HCEC 1CT (cell line): ENCODE measurements at places on chromosomes 2 and 18.
A peak's percentile ranks its signal among the peaks of the same experiment; 100 is the strongest.

DNA sequence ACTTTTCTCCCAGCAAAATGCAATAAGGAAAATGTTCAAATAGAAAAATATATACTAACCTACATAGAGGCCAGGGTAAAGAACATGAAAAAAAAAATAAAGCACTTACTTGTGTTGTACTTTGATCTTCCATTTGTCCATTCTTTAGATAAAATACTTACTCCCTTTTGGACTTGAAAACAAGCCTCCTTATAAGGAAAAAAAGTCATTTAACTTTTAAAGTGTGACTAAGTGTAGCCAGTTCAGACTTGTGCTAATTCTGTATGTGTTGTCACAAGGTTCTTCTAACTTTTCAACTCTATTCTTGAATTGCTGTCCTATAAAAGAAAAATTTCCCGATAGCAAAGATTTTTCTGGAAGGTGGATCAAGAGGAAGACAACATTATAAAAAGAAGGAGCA lies 23.2 kb downstream of the SLC40A1 start:
- no peak for DNase-seq

DNA sequence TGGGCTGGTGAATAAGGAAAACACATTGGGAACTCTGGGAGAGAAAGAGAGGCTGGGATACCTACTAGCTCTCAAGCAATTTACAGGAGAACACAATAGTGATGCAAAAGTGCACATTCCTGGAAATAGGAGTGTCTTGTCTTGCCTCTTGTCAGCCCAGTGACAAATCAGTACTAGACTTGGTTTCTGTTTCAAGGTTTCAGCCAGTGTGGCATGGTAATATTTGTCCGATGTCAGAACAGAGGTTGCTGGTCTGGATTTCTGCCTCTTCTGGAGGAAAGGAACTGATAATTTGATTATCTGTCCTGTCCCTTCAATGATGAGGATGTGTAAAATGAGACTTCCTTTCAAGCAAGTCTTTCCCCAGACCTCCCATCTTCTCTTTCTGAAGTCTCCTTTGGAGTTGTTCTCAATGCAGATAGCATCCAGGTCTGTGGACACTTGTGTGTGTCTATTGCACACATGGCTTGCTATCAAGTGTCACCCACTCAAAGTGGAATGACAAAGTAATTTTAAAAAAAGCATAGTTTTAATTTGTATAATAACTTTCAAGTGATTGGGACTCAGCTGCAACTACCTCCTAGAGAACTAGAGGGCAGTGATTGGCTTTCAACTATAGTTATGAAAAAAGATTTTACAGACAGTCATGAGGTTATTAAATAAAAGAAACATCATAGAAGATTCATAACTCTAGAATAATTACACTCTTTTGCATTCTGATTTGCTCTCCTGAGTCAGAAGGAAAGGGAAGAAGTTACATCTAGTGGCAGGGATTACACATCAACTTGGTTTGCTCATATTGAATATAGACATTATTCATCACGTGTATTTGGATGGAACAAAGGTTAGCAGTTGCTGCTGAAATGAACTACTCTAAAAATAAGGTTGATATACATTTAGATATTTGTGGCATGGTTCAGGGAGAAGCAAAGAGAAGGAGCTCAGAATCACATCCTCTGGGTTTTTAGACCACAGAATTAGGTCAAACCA lies 4.5 kb downstream of the GPR39 start:
- DNase-seq: peak; percentile 40

DNA sequence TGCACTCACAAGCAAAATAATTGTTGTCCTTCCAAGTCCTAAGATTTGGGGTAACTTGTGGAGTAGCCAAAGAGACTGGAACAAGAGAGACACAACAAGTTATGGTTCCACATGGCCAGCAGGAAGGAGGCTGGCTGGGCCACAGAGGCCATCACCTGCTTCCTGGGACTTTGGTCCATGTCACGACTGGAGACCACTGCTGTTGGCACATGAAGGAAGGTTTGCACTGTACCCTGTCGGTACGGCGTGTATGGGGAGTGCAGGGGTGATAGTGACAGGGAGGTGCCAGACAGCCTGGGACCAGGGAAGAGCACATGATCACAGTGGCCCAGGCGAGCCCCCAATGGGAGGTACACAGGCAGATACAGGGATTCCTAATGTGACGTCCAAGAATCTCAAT lies 15.5 kb downstream of the SLC66A2 start:
- no peak for DNase-seq

GRCh38 chr18:66495844-66496243 lies 108.0 kb downstream of the CDH19 start:
- no peak for DNase-seq

- no peak for DNase-seq
These were observed 23.2 kb downstream of the SATB2 start for GRCh38 chr2:199434555-199434954.

- DNase-seq: no peak
These were observed 28.0 kb upstream of the HNRNPA3 start for GRCh38 chr2:177184606-177185005.

GRCh38 chr18:24397694-24398368 lies at the start of gene OSBPL1A:
TSS of gene OSBPL1A (minus strand) at chr18:24397824. CDS start at chr18:24377533, 20,291 bp downstream.
- peak; percentile 89 for DNase-seq

DNA sequence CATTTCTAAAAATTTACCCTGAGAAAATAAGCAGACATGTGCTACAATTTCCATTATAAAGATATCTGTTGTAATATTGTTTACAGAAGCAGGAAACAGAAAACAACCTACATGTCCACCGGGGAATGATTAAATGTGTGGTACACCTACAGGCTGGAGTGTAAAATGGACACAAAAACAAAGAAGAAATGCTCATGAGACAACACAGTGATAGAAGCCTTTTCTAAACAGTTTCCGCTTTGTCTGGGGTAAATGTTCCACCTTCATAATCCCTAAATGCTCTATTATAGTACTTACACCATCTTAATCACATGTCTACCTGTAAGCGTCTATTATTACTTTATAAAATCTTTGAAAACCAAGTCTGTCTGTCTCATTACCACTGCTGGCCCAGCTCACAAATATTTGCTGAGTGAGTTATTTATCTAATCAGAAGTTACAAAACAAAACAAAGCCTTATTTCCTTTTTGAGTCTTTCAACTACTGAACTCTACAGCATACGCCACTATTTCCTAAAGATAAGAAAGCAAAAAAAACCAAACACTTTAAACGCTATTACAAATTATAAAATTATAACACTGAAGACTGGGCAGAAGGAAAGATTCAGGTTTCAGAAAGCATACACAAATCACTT lies 95.3 kb downstream of the PIGN start:
- DNase-seq: no peak
